GM23248 (cell line): ENCODE measurements at places on chromosomes 2 and 18. TPM values are rescaled to one million over a fixed set of nuclear protein-coding genes. Genes with fewer than 3 reads are reported as not detected.

GRCh38 chr2:62338111-62338510 lies 142.2 kb downstream of the B3GNT2 start:
- no peaks in the 10 kb centered on the region for H3K36me3 ChIP-seq
- no peak overlapping the region for H3K27ac ChIP-seq
- H3K4me3 ChIP-seq: no peak overlapping the region
- H3K27me3 ChIP-seq: no peaks in the 10 kb centered on the region
- H3K4me1 ChIP-seq: no peaks in the 10 kb centered on the region

- no peaks in the 10 kb centered on the region for H3K36me3 ChIP-seq
- H3K4me1 ChIP-seq: peaks cover 7% of the 10 kb centered on the region
- no peak overlapping the region for H3K4me3 ChIP-seq
- no peak overlapping the region for H3K27ac ChIP-seq
Measured at GRCh38 chr18:50947899-50948298, 19.9 kb upstream of the ELAC1 start.

- H3K36me3 ChIP-seq: no peaks in the 10 kb centered on the region
- H3K27me3 ChIP-seq: no peaks in the 10 kb centered on the region
- peaks cover 32% of the 10 kb centered on the region for H3K4me1 ChIP-seq
- peak; percentile 78 for DNase-seq
Measured at GRCh38 chr2:69762513-69763494, 20.9 kb downstream of the ANXA4 start.

GRCh38 chr2:64516651-64517510 lies 7.2 kb upstream of the AFTPH start:
- H3K4me1 ChIP-seq: no peaks in the 10 kb centered on the region
- peaks cover 33% of the 10 kb centered on the region for H3K27me3 ChIP-seq
- H3K36me3 ChIP-seq: no peaks in the 10 kb centered on the region
- H3K27ac ChIP-seq: no peak overlapping the region
- H3K4me3 ChIP-seq: no peak overlapping the region

SCTR gene
- not detected in 2 replicates for polyA plus RNA-seq

CD302 gene
- 9.9 and 10.5 TPM in 2 replicates for polyA plus RNA-seq

GAREM1 gene
- polyA plus RNA-seq: 0.19 and 0.30 TPM in 2 replicates
